Stimulated activated CD4-positive, alpha-beta T cell treated with anti-CD3 and anti-CD28 coated beads, Interleukin-1b, Interleukin-23, amount 100 ng/mL, for 1 hour (primary cell): ENCODE measurements at places on chromosomes 11 and 22.

DNA sequence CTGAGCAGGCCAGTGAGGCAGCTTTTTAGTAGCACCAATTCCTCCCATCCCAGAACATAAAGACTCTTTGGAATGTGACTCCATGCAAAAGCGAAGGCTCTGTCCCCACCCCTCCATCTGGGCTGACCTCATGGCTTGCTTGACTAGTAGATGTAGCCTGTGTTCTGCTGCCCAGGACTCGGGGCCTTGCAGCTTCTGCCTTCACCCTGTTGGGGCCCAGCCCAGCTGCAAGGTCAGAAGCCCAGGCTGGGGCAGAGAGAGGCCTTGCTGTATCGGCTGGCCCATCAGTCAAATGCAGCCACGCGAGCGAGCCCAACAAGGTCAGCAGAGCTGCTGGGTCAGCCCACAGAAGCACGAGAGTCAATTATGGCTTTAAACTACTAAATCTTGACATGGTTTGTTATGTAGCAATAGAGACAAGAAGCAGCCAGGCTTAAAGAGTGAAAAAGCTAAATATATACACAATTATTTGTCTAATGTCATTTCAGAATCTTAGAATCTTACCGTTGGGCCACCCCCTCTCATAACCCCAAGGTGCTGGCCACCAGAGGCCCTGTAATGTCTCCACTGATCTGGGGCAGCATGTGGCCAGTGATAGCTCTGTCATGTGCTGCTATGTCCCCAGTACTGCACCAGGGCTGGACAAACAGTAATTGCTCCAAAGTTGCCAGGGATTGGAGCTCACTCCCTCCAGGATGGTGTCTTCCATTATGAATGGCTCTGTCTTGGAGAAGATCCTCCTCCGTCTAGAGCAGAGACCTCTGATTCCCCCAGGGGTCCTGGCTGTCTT, 10.4 kb upstream of the WNT11 start:
- no peak for DNase-seq

GRCh38 chr11:19320827-19321226, 80.1 kb upstream of the E2F8 start:
- DNase-seq = no peak

GRCh38 chr11:61803889-61804647, 11.4 kb downstream of the FEN1 start:
- DNase-seq = no peak

DNA sequence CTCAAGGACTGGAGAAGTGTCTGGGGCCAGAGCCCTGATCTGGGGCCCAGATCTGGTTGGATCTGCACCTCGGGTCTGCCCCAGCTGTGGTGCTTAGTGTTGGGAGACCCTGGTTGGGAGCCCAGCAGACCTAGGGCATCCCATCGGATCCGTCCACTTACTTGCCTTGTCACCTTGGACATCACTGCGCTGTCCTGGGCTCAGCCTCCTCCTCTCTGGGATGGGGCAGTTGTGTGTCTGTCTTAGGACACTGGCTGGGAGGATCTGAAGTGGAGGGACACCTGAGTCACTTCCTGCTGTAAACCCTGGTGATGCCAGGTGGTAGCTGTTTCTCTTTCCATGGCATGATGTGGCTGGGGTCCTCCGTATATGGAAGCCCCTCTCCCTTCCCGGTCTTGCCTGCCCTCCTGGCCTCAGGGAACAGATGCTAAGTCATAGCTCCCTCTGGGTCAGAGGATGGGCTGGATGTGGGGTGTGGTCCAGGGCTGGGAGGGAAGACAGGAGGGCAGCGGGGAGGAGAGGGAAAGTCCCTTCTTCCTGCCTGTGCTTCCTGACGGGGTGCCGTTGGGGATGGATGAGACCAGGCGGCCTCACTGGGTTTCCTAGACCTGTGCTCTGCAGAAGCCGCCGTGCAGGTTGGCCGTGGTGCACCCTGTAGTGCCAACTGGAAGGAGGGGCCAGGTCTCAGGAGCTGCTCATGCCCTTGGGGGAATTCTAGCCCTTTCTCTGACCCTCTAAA, 12.1 kb upstream of the OMP start:
- DNase-seq = no peak

DNA sequence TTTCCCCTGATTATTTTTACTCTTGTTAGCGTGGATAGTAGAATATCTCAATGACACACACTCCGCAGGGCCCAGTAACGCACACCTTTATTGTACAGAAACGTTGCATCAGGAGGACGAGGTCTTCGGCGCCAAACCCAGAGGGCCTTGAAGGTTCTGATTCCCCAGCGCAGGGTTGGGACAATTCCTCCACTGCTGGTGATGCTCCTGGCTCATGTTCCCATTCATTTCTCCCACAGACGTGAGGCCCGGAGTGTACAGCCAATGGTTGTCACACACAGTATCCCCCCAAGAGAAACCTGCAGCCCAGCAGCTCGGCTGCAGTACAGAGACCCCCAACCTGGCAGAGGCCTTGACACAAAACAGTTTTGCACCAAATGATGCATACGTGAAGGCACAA, 6.1 kb upstream of the ANO1 start:
- DNase-seq = no peak

DNA sequence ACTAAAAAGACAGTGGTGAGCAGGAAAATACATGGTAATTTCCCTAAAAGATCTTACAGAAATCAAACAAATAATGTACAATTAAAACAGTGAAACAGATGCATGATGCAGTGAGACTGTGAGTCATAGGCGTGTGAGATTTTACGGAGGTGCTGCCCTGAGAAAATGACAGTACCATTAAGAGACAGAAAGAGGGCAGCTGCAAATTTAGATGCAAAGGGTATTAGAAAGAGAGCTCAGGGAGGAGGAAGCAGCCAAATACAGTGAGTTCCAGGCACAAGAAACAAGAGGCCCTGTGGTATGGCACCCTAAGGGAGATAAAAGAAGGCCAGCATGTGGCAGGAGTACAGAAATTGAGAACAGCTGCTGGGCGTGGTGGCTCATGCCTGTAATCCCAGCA, 88.5 kb upstream of the FIBIN start:
- no peak for DNase-seq

- no peak for DNase-seq
These were observed 4.6 kb upstream of the RNF185 start for GRCh38 chr22:31155422-31155821.
